Pulmonary artery endothelial cell (primary cell): ENCODE measurements at places on chromosomes 5 and 9.

- DNase-seq = no peak
These were observed 1194.6 kb upstream of the WWC1 start for GRCh38 chr5:167096816-167097215.

GRCh38 chr9:22625540-22625939 lies 178.9 kb downstream of the DMRTA1 start:
- DNase-seq = no peak

- DNase-seq = no peak
These were observed 26.6 kb upstream of the CD180 start for GRCh38 chr5:67223211-67223610.

- no peak for DNase-seq
These were observed 52.9 kb downstream of the CAMK4 start for GRCh38 chr5:111277061-111277460.

- DNase-seq = no peak
These were observed 604.5 kb downstream of the ISL1 start for GRCh38 chr5:51987669-51988209.

DNA sequence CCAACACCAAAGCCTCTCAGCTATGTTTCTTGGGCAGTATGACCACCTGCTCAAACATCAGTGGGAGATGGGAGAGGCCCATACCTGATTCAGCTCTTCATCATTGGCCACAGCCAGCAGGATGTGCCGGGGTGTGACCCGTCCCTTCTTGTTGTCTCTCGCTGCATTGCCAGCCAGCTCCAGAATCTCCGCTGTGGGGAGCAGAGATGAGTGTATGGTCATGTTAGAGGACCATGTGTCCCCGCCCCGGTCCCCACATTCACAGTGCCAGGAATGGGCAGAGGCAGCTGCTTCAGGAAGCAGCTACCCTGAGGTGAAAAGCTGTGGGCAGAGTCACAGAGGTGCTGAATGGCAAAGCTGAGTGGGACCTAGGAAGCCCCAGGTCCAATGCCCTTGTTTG lies 29.1 kb downstream of the MACROH2A1 start:
- no peak for DNase-seq

DNA sequence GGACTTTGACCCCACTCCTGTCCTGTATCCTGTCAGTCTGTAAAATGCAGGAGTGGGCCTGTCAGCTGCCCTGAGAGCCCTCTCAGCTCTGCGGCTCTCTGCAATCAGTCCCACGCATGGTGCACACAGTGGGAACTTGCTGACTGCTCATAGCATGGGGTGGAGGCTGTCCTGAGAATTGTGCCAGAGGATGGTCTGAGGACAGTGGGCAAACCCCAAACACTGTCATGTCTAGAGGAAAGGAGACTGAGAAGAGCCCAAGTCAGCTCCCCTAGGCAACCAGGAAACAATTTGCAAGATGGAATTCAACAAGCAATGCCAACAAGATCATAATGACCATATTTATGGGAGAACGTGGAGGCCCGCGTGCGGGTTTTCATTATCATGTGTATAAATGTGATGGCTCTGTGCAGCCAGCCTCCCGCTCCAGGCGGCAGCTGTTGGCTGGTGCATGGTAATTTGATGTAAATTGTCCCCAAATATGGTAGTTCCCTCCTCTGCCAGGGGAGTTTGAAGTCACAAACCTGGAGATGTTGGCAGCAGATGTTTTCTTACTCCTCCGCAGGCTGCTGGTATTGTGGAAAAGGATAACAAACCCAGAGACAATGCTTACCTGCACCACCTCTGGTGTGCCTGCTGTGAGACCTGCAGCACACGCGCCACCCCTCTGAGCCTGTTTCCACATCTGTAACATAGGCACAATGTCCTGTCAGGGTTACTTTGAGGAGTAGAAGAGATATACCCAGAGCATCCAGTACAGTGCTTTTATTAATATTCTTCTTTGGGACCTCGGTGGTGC lies 39.8 kb upstream of the ALDH1B1 start:
- DNase-seq = no peak

DNA sequence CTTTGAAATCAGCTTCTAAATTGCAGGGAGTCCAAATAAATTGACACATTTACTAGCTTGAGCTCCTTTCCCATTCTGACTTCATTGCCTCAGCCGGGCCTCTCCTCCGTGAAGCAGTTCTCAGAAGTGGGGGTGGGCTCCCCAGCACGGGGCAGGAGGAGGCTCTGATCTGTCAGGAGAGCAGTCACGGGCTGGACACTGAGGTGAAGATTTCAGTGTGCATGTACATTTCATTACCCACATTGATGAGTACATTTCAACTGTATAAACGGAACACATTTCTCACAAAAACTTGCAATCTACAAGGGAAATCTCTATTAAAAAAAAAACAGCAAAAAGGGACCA lies 195.9 kb downstream of the SEMA6A start:
- no peak for DNase-seq

- no peak for DNase-seq
These were observed 52.5 kb downstream of the OTULIN start for GRCh38 chr5:14716755-14717752.

DNA sequence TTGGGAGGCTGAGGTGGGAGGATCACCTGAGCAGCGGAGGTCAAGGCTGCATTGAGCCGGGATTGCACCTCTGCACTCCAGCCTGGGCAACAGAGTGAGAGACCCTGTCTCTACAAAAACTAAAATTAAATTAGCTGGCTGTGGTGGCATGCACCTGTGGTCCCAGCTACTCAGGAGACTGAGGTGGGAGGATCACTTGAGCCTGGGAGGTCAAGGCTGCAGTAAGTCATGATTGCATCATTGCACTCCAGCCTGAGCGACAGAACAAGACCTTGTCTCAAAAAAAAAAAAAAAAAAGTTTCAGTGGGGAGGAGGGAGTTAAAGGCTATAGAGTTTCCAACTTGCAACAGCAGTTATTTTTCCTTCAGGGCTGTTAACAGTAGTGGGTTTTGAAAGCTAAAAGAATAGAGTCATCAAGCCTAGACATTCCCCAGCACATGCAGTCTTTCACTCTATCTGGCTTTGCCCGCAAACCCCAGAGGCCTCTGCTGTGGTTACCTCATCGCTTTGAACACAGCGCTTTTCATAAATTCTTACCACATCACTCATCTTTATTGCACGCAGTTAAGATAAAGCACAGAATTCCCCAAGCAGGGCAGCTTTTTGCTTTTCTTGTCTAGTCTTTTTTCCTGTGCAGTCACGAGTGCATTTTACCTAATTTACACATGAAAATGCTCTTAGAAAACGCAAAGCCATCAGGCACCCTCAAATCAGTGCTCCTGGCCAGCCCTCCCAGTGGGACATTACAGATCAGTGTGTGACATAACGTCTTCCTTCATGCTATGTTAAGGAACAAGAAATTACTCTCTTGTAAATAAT lies 8.7 kb upstream of the SLC2A8 start:
- DNase-seq = no peak

GRCh38 chr5:66720780-66721179 lies 124.6 kb downstream of the MAST4 start:
- DNase-seq = no peak
